ENCODE measurements at places on chromosomes 4 and X.

GRCh38 chr4:74692972-74693371 is 101.4 kb downstream of the BTC start:
- DNase-seq = no peak

DNA sequence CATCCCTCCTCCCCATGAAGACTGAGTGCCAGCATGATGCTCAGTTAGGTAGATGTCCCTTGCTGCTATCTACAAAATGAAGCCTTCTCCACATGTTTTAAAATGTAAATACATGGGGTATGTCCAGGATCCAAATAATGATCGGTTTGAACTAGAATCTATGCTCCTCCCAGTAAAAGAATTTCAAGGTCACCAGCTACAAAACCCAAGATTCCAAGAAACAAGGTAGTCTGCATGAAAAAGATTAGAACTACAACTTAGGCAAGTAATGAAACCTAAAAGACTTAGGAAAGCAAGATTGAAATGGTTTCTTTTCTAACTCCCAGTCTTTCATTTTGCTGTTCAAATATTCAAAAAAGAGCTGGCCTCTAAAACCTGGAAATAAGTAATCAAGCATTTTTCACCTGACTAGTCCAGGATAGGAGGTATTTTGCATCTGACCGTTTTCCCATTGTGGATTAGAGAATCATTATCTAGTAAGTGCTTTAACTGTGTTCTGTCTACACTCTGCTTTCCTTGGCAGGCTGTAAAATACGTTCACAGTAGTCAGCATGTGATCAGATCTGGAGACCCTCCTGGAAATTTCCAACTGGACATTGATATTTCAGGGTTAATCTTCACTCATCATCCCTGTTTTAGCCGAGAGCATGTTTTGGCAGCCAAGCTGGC is 57.4 kb downstream of the CC2D2A start:
- DNase-seq = no peak

- peak; percentile 14 for DNase-seq
Observed at GRCh38 chrX:153831429-153832150, 1.2 kb upstream of the PDZD4 start.

DNA sequence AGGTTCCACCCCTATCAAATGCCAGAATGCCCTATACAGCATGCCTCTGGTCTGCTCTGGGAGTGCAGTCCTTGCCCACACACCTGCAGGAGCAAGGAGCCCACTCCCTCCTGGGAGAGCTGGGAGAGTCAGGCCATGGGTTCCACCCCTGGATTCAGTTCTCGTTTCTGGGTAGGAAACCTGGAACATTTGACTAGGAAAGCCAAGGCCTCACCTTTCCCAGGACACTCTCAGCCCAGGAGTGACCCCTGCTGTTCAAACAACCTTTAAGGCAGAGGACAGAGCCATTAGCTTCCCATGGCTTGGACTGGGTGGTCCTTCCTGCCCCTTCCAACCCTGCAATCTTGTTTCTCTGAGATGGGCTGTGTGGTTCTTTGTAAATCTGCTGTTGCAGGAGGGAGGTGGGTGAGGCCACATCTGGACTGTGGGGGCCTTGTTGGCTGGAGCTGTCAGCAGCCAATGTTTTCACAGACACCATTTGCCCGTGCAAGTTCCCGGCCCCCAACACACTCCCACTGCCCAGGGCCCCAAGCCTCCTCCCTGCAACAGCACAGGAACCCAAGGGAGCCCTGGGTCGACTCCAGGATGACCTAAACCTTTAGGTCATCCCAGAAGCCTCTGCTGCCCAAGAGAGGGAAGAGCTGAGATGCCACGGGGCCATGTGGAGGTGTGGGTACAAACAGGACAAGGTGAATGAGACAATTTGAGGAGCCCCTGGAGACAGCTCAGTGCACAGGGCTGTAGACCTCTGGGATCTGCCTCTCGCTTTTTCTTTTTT is 104.4 kb downstream of the PJA1 start:
- no peak for DNase-seq

DNA sequence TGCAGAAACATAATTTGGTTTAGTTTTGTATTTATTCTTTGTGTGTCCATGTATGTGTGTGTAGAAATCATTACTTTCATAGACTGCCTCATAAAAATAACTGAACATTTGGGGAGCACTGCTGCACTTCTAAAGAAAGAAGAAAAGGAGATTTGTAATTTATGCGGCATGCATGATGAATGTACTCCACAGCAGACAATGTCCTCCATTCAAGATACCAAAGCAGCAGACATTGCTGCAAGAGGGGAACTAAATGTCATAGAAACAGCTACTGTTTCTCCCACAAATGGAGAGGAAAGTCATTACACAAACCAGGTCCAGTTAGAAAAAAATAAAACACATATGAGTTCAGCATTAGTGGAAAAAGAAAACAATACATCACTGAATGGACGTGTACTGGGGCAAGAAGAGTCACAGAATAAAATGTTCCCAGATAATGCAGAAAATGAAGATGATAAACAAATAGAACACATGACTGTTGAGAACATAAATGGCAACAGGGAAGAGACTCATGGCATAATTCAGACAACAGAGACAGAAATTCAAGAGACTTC is 2.6 kb downstream of the DTHD1 start:
- no peak for DNase-seq

- no peak for DNase-seq
Observed at GRCh38 chr4:95510877-95511276, 37.9 kb downstream of the UNC5C start.

DNA sequence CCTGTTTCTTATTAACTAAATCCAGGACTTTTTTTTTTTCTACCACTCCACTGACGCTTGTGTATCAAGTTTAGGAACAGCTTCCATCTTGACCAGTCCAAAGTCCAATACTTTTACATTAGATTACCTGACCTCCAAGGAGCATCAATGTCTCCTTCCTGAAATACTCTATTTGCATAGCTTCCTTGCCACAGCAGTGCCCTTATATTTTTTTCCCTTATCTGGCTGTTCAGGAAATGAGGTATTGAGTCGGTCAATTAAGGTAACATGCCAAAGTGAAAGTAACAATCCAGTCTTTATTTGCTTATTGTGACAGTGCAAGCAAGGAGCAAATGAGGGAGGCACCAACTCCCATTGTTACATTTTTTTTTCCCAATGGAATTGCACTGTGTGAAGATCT is 730.8 kb upstream of the NDST4 start:
- DNase-seq = no peak

DNA sequence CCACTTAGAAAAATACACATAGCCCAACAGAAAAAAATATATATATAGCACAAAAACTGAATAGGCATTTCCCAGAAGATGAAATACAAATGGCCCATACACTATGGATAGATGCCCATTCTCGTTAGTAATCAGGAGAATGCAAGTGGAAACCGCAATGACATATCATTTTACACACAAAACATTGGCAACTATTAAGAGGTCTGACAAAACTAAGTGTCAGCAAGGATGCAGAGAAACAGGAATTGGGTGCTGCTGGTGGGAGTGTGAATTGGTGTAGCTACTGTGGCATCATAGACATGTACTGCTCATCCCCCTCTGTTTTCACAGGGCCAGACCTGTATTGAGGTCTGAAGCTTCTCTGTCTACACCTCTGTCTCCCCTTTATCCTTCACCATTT is 320.0 kb downstream of the IDS start:
- no peak for DNase-seq

- no peak for DNase-seq
Observed at GRCh38 chr4:182924497-182924896, 7.3 kb upstream of the DCTD start.

DNA sequence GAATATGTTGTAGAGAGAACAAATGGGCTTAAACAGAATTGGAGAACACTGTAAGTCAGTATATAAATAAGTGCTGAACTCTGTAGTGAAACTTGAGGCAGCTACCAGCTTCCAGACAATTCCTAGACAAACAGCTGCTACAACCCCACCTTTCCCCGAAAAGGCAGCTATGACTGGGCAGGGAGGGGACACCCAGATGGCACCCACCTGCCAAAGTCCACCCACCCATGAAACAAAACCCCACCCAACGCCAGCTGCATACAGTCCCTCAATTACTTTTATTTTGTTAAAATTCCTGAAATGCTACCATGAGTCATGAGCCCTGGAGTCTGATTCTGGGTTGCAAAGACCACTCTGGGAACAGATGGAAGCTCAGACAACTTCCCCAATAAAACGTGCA is 24.4 kb downstream of the RELL1 start:
- DNase-seq = no peak

- no peak for DNase-seq
Observed at GRCh38 chr4:71283642-71284257, 55.1 kb upstream of the SLC4A4 start.

DNA sequence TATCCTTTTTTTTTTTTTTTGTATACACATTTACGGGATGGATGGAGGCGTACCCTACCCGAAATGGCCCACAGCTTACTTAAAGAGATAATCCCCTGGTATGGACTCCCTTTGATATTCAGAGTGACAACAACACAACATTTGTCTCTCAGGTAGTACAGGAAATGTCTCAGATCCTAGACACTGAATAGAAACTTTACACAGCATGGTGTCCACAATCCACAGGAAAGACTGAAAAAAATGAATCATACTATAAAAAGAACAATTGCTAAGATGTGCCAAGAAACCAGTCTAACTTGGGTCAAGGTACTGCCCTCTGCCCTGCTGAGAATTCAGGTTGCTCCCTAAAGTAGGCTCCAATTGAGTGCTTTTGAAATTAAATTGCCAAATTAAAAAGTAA is 100.8 kb upstream of the LANCL3 start:
- DNase-seq = no peak

DNA sequence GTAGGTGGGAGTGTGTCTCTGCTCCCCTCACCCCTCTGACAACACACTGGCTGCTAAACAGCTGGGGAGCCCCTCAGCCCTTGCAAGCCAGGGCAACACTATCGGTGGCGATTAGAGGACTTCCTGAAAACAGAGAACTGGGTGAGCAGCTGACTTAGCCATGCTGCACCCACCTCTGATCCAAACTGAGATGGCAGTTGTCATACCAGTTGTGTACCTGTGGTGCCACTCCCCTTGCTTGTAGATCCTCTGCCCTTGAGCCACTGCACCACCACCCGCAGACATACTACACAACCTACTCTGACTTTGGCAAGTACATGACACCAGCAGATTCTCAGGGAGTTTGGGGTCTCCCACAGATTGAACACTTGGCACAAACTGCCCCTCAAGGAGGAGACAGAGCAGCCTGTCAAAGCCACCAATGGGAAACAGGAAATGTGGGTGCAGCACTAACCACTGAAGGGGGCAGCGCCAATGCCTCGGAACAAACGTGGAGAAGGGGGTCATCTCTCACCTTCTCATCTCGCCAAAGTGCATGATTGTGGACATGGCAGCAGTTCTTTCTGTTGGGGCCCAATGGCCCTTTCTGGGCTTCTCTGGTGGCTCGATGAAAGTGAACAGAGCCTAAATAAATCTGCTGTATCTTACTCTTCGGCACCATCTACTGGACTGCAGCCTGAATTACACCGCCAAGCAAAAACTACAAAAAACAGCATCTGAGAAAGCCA is 119.8 kb downstream of the NEK1 start:
- DNase-seq = peak; percentile 35

DNA sequence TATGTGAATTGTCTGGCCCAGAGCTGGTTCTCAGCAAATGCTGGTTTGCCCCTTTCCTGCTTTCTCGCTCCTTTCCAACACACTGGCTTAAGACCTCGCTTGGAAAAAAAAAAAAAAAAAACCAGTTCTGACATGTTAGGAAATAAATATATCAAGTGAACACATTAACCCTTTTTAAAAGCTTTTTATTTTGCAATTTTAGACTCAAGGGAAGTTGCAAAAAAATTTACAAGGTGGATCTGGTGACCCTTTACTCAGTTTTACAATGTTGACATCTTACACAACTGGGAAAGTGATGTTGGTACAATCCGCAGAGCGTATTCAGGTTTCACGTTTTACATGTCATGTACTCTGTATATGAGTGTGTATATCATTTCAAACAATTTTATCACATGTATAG is 100.1 kb downstream of the RTL5 start:
- DNase-seq = no peak

- peak; percentile 28 for DNase-seq
Observed at GRCh38 chr4:184382189-184382846, 92.0 kb downstream of the IRF2 start.

GRCh38 chr4:155434904-155435303 is 58.1 kb upstream of the MAP9 start:
- DNase-seq = no peak

GRCh38 chrX:154718616-154719015 is 32.3 kb downstream of the GAB3 start:
- DNase-seq = no peak

- DNase-seq = no peak
Observed at GRCh38 chr4:140875746-140876452, 119.7 kb upstream of the TBC1D9 start.

DNA sequence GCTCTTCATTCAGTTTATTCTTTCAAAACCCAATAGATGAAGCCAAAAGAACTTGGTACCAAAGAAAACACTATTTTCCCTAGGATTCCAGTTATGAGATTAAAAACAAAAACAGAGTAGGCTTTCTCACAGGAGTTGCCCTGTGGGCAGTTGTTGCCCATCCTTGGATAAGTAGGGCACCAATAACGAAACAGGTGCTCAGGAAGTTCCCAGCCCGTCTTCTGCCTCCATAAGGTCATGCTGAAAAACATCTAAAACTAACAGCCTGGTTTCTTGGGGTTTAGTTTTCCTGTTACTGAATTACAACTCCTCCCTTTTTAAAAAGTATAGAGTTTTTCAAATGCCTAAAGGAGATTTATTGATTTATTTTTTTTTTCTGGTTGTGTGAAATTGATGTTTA is 14.7 kb downstream of the TSPAN5 start:
- no peak for DNase-seq

DNA sequence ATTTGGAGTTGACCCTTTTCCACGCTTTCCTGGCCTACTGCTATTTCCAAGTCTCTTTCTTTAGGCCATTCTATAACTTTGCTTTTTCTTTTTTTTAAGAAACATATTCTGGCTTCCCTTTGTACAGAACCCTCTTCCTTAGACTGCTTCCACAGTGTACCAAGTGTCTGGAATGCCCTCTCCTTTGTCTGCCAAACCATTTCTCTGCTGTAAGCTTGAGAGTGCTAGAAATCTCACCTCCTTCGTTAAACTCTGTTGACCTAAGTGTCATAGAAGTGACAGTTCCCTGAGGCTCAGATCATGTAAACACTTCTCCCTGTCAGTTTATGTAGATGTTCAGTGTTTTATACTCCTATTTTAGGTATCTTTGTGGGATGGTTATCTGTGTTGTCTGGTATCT is 108.4 kb downstream of the EDA start:
- DNase-seq = no peak

DNA sequence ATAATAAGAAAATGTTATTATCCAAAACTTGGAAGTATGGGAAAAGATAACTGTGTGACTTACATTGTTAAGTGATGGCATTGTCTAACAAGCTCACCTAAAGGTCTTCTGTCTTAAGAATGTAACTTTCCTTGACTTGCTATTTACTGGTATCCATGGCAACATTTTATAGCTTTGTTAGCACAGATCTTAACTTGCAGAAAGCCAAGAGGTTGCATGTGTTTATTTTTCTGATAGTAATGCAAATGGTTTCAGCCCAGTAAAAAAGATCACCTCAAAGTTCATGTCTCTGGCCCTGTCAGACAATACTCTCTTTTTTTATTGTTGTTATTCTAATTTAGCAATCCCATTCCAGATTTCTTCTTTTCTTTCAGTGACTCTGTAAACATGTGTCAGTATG is 425.3 kb downstream of the SPRY1 start:
- DNase-seq = no peak

Measured in GM13977 (cell line).